Amniotic stem cell (primary cell): ENCODE measurements at places on chromosomes 16 and 17.

GRCh38 chr17:7883781-7884386, 4.7 kb upstream of the CHD3 start:
- no peak for DNase-seq

DNA sequence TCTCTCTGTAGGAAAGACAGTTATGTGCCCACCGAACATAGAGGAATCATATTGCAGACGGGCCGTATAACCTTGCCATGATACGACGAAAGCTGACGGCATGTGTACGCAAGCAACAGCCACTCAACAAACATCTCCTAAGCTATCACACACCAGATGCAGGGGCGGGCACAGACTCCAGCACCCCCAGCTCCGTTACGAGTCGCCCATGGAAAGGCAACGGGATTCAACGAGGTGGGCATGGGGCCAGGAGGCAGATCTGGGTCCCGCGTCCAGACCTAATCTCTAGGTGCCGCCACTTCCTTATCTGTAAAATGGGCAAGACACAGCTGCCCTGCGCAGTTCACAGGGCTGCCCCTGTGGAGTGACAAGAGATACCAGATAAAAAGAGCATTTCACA, 35.6 kb downstream of the ABR start:
- no peak for DNase-seq

GRCh38 chr16:78494105-78494504, 394.7 kb downstream of the WWOX start:
- no peak for DNase-seq

DNA sequence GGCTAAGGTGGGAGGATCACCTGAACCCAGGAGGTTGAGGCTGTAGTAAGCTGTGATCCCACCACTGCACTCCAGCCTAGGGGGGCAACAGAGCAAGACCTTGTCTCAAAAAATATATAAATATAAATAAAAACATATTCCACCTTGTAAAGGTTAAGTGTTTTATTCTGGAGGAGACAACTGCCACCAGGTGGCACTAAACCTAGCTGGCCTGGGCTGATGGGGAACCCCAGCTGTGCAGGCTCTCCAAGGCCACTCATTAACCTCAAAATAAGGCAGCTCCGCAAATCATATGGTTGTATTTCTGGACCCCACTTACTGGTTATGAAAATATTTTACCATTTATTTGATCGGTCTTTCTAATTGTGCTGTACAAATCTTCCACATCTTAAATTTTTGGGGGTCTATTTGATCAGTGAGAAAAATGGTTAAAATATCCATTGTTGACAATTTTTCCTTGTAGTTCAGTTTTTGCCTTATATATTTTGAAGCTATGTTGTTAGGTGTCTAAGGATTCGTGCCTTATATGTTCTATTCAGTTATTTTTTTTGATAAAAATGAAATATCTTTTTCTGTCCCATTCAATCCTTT, 8.5 kb upstream of the ICAM2 start:
- peak; percentile 65 for DNase-seq

GRCh38 chr17:47720754-47721533, 12.1 kb upstream of the TBX21 start:
- DNase-seq: peak; percentile 14

GRCh38 chr17:39122991-39123390, 28.4 kb downstream of the PLXDC1 start:
- no peak for DNase-seq

GRCh38 chr17:50641357-50641756, 6.7 kb downstream of the ABCC3 start:
- no peak for DNase-seq

DNA sequence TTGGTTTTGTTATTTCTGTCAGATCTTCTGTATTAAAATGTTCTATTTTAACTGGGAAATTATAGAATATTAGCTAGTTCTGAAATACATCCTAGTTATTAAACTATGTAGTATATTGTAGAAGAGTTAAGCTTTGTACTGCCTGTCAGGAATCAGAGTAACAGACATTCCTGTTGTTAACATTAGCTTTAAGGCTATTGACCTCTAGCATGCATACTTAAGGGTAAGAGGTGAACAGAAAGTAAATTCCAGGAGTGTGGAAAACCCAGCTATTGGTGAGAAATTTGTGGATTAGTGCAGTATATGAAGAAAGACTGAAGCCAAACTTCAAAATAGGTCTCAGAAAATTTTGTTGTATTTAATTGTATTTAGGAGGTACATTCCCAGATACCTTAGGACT, 111.3 kb downstream of the CHD9 start:
- DNase-seq: no peak

DNA sequence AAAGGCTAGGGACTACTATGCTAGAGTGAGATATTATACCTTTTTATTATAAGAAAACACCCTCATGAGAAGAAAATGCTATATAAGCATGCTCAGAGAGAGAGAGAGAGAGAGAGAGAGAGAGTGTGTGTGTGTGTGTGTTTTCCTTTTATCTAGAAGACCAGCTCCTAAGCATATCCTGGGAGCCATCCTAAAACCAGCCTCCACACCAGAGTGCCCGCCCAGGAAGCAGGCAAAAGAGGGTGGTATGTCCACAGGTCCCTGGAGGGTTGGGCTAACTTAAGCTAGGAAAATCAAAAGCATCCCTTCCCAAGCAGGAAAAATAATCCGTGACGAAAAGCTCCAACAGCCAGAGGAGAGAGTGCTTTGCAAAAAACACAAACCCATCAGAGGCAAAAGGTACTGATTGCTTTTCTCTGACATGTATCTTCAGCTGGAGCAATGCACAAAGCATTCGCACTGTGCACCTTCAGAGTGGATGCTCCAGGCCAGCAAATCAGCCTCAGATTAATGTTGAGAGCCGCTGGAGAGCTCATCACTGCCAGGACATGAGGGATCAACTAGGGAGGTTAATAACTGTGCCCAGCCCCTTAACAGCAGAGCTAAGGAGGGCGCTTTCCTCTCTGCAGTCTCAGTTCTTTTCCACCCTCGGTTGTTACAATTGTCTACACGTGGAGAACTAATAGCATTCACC, 125.1 kb downstream of the SLC39A11 start:
- no peak for DNase-seq

- DNase-seq: no peak
These were observed 250.1 kb upstream of the CDH5 start for GRCh38 chr16:66116163-66117002.

GRCh38 chr17:77311371-77311981, 170.7 kb downstream of the SEC14L1 start:
- DNase-seq: no peak

DNA sequence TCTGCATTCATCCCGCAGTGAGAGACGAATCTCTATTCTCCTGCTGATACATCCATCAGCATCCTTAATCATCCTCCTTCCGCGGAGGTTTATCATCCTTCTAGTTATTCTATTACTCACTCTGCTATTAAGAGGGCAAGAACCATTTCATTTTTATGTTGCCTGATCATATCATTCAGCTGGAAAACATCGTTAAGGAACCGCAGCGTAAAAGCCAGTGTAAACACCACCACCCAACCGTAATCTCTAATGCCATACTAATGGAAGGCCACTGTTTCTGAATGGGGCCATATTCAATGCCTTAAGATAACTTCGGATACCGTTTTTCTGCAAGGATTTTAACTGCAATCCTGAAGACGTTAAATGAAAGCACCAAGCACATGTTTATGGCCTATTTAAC, 36.7 kb upstream of the ERCC4 start:
- no peak for DNase-seq

DNA sequence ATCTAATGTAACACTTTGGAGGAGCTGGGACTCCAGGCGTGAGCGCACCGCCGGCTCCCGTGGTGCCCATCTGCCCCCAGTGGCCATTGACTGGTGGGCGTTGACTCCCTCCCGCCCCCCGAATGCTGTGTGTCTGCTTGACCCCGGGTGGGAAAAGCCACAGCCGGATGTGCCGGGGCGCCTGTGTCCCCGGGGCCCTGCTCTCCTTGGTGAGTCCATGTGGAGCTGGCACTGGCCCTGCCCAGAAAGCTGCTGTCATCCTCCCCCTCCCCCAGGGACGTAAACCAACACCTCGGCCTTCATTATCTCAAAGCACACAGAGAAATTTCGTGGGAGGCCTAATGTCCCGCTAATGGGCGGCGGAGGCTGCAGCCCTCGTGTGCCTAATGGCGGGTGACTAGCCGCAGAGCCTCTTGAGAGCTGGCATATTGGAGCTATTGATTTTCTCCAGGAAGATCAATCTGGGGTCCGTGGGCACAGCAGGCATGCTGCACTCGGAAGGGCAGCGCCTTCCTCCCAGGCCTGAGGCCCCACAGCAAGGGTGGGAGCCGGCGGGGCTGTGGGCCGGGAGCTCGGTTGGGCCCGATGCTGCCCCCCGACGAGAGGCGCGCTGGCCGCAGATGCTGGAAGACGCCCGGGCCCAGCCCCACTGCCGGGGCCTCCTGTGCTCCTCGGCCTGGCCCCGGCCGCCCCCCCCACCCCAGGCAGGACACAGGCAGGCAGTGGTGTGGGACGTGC, 4.0 kb upstream of the PERCC1 start:
- no peak for DNase-seq

DNA sequence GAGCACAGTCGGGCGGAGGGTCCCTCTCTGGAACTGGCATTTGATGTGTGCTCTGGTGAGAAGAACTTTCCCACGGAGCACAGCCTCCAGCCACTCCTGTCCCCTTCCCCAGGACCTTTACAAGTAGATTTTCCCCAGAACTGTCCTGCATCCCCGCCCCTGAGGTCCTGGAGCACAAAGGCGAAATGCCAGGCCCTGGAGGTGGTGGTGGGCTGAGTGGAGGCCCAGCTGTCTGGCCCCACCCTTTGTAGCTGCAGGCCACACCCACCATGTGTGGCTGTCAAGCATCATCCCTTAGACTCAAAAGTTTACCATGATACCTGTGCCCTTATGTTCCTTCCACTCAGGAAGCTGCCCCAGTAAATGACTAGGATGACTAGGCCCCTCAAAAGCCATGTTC, 37.7 kb downstream of the PLD6 start:
- no peak for DNase-seq

- no peak for DNase-seq
These were observed 151.5 kb upstream of the TOM1L1 start for GRCh38 chr17:54749157-54749556.

GRCh38 chr17:51914577-51914976, 243.9 kb downstream of the CA10 start:
- no peak for DNase-seq

DNA sequence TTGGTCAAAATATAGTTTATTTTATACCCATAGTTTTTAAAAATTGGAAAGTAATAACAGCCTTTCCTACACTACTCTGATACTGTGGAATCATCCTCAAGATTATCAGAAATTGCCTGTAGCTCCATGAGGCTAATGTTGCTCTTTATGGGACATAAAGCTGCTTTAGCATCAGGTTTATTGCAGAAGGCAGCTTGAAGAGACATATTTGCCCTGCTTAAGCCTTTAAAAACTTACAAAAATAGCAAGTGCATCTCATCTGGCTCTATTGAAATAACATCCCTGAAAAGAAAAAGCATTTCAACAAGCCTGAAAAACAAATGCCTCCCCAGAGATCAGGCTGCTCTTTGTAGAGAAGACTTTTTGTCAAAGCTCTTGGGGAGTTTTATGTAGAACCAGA, 142.9 kb upstream of the MON1B start:
- no peak for DNase-seq

GRCh38 chr17:74089869-74090464, 113.5 kb upstream of the RPL38 start:
- DNase-seq: no peak

DNA sequence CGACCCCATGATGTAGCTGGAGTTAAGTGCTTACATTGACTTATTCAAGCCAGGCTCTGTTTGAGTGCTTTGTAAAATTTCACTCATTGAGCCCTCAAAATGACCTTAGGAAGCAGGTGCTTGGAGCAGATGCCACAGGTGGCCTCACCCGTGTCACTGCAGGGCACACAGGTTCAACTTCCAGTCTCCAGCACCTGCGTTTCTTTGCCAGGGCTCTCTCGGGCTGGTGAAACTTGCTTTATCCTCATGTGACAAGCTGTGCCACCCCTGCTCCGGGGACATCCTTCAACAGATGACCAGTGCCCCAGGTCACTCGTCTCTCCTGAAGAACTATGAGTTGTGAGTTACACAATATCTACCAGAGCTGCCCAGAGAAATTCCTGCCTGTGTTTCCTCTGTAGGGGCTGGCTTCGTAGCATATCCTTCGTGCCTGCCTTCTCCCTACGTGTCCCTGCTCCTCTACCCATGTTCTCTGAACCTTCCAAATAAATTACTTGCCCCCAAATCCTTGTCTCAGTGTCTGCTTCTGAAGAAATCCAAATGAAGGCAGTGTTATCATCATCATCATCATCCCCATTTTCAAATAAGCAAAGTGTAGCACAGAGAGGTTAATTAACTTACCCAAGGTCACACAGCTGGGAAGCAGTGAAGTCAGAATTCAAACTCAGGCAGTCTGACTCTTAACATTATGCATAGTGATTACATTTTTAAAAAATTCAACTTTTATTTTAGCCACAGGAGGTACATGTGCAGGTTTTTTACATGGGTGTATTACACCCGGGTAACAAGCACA, 352.5 kb downstream of the NPIPA8 start:
- DNase-seq: no peak

GRCh38 chr16:57069635-57070370, 22.6 kb upstream of the CPNE2 start:
- no peak for DNase-seq

- DNase-seq: no peak
These were observed 10.6 kb downstream of the ENPP7 start for GRCh38 chr17:79741401-79741750.

DNA sequence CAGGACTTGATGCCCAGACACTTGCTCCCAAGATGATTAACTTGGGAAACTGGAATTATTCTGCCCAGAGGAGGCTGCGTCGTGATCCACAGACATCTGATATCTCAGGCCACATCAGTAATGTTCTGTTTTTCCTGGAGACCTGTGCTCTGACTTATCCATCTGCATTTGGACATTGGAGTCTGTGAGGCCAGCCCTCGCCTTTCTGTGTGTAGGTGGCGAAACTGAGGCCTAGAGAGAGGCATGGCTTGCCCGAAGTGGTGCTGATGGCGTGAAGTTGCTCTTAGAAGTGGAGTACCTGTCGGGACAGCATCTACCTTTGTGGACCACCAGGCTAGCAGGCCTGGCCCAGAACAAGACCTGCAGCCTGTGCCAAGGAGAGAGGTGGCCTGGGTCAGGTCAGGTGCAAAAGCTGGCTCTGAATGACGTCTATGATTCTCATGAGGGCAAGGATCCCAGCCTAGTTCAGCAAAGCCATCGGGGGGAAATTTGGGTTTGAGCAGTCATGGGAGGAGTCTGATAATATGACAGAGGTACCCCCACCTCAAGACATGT, 186.8 kb upstream of the ZNF469 start:
- no peak for DNase-seq

GRCh38 chr16:23491490-23492391, 18.6 kb downstream of the GGA2 start:
- DNase-seq: no peak
